CD8-positive, alpha-beta memory T cell (primary cell): ENCODE measurements at places on chromosomes 6 and 20. TPM values are rescaled to one million over a fixed set of nuclear protein-coding genes. Genes with fewer than 3 reads are reported as not detected.

The FUT9 gene
- not detected for polyA plus RNA-seq

The SAYSD1 gene
- polyA plus RNA-seq, result 15.6 TPM

The ID4 gene
- not detected for polyA plus RNA-seq

The PCIF1 gene
- polyA plus RNA-seq, result 88.0 TPM

The ADAM33 gene
- polyA plus RNA-seq, result not detected

The UBE2C gene
- not detected for polyA plus RNA-seq

The ACSS1 gene
- polyA plus RNA-seq, result 59.6 TPM

The TRERF1 gene
- polyA plus RNA-seq, result 10.2 TPM

The GPR6 gene
- polyA plus RNA-seq, result not detected

The TSPYL1 gene
- polyA plus RNA-seq, result 50.5 TPM

The TMEM217 gene
- polyA plus RNA-seq, result 0.44 TPM

The ERVFRD-1 gene
- polyA plus RNA-seq, result 0.12 TPM

The CASS4 gene
- polyA plus RNA-seq, result 5.6 TPM

The CDH26 gene
- not detected for polyA plus RNA-seq

The CYP21A2 gene
- not detected for polyA plus RNA-seq

The MYLK4 gene
- polyA plus RNA-seq, result 0.24 TPM

The BPIFB1 gene
- not detected for polyA plus RNA-seq

The TREM1 gene
- polyA plus RNA-seq, result not detected

The OXT gene
- 1.4 TPM for polyA plus RNA-seq

The DDX43 gene
- polyA plus RNA-seq, result 1.6 TPM

The SLC17A1 gene
- not detected for polyA plus RNA-seq
